ENCODE measurements at places on chromosomes 3 and 15.

DNA sequence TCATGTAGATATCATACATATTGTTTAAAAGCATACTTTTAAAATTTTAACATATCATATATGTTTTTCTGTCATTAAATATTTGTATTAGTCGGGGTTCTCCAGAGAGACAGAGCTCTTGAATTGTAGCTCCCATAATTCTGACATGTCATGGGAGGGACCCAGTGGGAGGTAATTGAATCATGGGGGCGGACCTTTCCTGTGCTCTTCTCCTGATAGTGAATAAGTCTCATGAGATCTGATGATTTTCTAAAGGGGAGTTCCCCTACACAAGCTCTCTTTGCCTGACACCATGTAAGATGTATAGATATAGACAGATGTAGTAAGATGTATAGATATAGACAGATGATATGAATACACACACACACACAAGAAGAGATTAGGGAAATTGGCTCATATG, 161.2 kb upstream of the ABI3BP start:
- DNase-seq = no peak

DNA sequence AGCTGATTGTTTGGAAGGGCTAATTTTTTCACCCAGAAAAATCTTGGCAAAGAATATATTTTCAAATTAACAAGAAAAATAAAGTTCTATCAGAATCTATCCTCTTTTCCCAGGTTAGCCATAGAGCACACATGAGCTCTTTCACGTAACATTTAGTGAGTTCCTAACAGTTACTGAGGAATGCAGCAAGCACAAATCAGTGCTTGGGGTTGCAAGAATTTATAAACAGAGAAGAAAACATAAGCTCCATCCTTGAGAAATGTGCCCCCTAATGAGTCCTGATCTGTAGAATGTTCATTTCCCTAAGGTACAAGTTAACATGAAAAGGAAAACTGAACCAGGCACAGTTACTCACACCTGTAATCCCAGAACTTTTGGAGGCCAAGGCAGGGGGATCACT, 13.9 kb downstream of the EOGT start:
- no peak for DNase-seq

- DNase-seq = no peak
Measured at GRCh38 chr15:25905140-25905539, 42.0 kb upstream of the ATP10A start.

DNA sequence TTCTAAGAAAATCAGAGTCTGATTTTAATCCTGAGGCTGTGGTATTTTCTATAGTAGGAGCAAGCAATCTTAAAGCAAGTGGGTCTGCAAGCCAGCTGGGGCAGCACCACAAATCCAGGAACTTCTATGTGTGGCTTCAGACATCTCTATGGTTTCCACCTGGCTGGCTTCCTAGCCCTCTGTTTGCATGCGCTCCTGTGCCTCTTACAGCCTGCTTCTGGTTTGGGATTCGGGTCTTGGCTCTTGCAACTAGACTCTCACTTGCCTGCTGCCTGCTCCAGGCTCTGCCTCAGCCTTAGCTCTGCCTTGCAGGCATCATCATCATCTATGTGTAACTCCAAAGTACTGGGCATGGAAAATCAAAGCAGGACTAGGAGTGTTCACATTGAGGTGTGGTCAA, 43.4 kb downstream of the MINDY4B start:
- no peak for DNase-seq

DNA sequence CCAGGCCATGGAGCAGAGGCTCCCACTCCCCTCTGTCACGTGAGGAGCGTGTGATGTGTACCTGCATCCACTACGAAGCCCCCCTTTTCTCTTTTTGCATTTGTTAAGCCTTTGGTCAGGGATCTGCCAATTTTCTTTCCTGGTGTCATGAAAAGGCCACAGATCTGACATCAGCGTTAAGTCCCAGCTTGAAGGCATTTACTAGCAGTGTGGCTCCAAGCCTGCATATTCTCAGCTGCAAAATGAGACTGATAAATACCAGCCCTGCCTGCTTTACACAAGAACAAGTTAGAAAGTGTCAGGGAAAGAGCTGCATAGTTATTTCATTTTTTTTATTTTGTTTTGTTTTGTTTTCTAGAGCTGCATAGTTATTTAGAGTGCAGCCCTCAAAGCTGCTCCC, 2.3 kb upstream of the ANKRD63 start:
- DNase-seq = no peak

DNA sequence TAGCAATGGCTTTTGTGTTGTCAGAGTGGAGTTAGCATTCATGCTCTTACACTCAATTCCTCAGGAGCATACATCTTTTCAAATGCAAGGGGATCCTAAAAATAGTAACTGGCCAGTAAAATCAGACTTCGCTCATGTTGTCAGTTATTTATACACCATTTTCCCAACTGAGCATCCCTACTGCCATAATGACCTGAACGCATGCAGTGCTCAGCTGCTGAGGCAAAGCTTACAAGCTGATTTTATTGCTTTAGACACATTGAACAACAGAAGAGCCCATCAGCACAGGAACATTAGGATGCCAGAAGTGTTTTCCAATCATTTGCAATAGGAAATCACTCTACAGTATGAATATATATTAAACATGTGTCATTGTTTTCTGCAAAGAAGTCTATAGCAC, 689.7 kb upstream of the BCHE start:
- DNase-seq = peak; percentile 5

GRCh38 chr15:100939791-100940190, 20.6 kb downstream of the LRRK1 start:
- no peak for DNase-seq

DNA sequence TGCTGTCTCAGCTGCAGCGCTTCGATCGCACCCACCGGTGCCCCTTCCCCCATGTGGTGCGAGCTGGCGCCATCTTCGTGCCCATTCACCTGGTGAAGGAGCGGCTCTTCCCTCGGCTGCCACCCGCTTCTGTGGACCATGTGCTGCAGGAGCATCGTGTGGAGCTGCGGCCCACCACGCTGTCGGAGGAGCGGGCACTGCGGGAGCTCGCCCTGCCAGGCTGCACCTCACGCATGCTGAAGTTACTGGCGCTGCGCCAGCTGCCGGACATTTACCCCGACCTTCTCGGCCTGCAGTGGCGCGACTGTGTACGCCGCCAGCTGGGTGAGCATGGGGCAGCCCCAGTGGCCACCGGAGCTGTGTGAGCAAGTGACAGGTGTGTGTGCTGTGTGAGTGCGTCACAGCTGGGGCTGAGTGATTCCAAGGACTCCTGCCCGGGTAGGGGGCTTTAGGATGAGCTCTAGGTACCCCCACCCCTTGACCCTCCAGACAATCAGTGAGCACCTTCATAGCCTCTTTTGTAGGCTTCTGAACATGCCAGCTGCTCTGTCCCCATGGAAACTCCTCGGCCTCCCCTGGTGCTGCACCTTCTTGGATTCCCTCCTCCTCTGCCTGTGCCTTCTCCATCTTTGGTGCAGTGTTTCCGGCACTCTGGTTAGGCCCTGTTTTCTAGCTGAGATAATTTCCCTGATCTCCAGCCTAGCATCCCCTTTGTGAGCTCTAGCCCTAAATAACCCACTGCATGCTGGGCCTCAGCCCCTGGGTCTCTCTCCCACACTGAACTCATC, 7.0 kb downstream of the C15orf39 start:
- no peak for DNase-seq

GRCh38 chr3:181174022-181174421, 184.5 kb upstream of the DNAJC19 start:
- DNase-seq = no peak

GRCh38 chr3:198025644-198026043, 65.6 kb downstream of the LMLN start:
- no peak for DNase-seq

GRCh38 chr15:84816694-84817465, at the start of gene ALPK3:
ALPK3 (plus strand) TSS chr15:84817356; CDS start chr15:84817453, 97 bp downstream.
- DNase-seq = no peak

- peak; percentile 59 for DNase-seq
Measured at GRCh38 chr3:82194870-82195269, 433.4 kb upstream of the GBE1 start.

DNA sequence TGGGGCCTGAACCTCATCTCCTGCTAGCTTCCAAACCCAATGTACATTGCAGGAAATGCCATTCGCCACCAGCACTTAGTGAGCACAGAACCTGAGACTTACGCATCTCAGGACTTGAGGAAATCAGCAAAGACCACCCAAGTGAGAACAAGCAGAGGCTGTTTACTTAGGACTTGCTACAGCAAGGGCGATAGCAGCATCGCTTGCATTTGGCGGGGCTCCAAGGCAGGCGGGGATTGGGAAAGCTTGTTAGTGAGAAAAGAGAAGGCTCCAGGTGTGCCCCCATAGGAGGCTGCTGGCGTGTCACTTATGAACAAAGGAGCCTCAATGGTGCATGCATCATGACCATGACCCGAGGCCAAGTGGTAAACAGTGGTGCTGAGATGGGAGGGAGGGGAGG, 19.7 kb downstream of the SLC6A20 start:
- peak; percentile 79 for DNase-seq

DNA sequence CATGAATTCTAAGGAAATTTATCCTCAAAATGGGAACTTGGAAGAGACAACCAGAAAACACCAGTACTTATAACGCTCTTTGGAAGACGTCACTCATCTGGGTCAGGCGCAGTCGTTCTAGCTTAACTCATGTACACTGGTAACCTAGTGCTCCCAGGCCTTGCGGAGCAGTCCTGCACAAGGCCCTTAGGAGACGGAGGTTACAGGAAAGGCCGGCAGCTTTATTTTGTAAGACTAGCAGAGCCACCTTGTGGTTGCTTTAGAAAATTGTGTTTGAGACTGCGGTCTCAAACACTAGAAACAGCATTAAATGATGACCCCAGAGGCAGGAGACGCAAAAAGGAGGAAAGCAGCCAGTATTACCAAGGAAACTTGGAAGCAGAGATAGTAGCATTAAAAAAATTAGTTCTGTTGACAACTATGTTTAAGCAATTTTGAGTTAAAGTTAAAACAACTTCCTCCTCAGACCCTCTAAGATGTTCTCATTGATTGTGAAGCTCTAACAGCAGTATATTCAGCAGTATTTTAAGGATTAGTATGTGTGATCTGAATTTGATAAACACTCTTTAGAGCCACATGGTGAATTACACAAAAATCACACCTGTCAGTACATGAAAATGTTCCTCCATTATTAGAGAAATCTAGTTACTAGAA, 141.9 kb upstream of the C2CD4B start:
- peak; percentile 87 for DNase-seq

DNA sequence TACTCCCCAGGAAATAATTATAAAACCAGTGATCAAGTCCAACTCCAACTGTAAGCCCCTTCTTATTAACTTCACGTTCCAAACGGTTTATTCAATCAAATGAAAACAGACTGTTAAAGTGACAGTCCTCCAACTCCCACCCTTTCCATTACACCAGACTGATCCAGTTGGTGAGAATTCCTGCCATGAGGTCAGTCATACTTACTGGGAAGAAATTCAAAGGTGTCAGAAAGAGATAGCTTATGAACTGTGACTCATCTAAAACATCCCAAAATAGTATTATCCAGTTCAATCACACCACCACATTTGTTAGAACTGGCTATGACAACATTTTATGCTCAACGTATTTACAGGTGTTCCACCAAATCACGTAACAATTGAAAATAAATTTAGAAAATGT, 19.5 kb downstream of the SMARCC1 start:
- DNase-seq = no peak

DNA sequence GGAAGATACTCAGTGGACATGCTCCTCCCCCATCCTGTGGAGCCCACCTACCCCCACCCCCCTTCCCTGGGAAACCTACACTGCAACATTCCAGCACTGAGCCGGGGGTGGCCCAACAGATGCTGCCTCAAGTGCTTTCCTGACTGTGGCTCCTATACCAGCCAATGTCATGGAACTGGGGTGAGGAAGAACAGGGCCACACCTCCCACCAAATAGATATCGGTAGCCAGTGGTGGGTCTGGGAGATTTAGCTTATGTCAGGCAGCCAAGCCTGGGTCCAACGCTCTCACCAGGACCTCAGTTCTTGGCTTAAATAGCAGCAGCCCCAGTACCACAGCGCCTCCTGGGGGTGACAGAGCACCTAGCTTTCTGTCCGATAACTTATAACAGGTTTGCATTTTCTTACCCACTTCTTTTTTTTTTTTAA, 30.3 kb downstream of the CDC25A start:
- peak; percentile 11 for DNase-seq

DNA sequence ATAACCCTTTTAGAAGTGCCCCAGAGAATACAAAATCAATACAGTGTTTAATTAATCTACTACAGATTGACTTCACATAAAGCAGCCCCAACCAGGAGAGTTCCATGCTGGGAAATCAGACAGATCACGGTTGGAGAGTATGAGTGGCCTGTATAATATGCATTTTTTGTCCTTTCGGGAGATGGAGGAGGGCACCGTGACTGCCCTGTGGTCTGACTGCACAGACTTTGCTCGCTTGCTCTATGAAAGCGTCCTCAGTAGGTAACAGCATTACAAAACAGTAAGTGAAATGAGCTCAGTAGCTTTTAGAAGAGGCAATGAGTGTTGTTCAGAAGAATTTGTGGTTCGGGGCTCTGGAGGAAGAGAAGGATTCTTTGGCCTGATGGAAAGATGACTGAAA, 34.2 kb upstream of the SKIL start:
- DNase-seq = no peak

DNA sequence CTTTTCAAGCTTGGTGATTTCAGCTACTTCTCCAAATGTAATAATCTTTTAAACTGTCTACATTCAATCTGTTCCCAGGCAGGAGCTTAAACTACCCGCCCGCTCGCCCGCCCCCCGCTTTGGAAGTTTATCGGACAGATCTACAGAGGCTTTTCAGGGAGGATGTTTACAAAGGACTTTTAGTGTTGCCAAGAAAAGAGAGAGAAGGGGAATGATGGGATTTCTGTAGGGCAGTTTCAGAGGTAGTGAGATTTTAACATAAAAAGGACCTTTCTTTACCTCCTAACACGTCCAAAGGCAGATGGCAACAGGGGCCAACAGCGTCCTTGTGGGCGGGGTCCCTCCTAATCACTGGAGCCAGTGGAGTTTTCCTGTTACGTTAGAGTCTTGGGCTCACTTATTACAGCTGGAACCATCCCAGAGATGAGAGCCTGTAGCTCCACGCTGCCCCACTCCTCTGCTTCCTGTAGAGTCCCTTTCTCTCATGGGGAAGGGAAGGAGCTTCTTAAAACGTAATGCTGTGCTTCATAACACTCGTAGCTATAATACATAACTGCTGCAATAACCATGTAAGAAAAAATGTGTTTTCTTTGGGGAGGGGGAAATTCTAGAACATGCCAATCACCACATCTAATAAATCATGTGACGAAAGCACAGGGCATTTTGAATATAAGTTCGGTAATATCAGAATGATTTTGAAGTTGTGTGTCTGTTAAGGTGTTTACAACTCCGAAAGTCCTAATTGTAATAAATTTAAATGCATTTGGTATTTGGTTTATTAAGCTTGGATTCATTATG, 30.9 kb downstream of the HES1 start:
- DNase-seq = no peak

DNA sequence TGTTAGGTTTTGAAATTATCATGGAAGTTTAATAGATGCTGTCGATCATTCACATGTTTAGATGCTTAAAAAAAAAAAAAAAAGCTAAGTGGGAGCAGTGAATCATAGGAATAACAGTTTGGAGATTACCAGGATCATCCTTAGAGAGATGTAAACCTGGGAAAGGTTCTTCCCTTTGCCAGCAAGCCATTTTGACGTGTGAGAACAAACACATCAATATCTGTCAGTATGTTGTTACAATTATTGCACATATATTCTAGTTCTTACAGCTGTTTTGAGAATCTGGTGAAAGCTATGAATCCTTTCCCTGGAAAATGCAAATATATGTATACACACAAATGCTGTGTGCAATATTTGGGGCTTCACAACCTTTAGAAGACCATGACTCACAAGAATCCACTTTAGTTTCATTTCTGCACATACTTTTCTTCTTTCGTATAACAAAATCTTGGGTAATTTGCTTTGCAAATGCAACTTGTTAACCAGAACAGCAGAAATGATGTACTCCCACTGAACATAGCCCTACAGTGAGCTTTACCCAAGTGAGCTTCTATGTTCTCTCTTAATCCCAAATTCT, 12.0 kb downstream of the NFKBIZ start:
- DNase-seq = no peak

Measured in NCI-H146 (cell line).